Caco-2 (cell line): ENCODE measurements at places on chromosomes 1 and 21. TPM values are rescaled to one million over a fixed set of nuclear protein-coding genes. Genes with fewer than 3 reads are reported as not detected.
A peak's percentile ranks its signal among the peaks of the same experiment; 100 is the strongest.

Gene FASLG
- total RNA-seq: not detected in 2 replicates

Gene IVL
- not detected in 2 replicates for total RNA-seq

Gene LRRN2
- not detected in 2 replicates for total RNA-seq

Gene LRRC8C
- 0.07 and 0.11 TPM in 2 replicates for total RNA-seq

Gene KLHDC8A
- not detected in 2 replicates for total RNA-seq

- H3K36me3 ChIP-seq: no peaks in the 10 kb centered on the region
- H3K4me1 ChIP-seq: peaks cover 17% of the 10 kb centered on the region
- no peak overlapping the region for H3K4me3 ChIP-seq
- no peak overlapping the region for H3K27ac ChIP-seq
- no peaks in the 10 kb centered on the region for H3K27me3 ChIP-seq
Observed at GRCh38 chr1:225817611-225818061, 7.7 kb downstream of the EPHX1 start.

DNA sequence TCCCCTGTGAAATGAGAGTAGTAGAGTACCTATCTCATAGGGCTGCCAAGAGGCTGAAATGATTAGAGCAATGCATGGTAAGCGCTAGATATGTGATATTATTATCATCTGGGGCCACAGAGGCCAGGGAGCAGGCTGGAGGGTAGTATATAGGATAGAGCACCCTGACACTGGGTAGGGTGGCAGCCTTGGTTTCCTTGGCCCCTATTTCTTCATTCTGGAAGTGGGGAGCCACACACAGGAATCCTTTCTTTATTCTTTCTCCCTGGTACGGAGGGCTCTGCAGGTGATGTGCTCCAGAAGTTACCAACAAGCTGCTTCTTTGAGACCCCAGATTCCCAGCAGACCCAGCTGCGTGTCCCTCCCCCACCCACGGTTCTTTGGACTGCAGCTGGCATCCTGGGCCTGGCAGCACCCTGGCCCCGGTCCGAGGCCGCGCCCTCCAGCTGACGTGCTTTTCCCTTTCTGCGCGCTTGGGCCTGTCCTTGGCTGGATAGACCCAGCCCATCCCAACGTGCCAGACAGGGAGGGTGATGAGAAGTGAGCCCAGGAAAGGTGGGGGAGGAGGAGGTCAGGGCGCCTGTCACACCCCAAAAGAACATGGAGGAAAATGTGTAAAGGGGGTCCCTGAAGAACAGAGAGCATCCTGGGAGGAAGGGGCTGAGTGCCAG lies 18.2 kb downstream of the INAVA start:
- no peak for DNase-seq
- H3K4me3 ChIP-seq: no peak overlapping the region
- no peak overlapping the region for H3K27ac ChIP-seq
- H3K36me3 ChIP-seq: peaks cover 13% of the 10 kb centered on the region
- H3K27me3 ChIP-seq: no peaks in the 10 kb centered on the region

GRCh38 chr1:27429029-27429425 lies 36.6 kb downstream of the GPR3 start:
- no peaks in the 10 kb centered on the region for H3K4me1 ChIP-seq
- no peak overlapping the region for H3K4me3 ChIP-seq
- no peak for DNase-seq

GRCh38 chr1:24828183-24828886 lies 83.1 kb downstream of the CLIC4 start:
- no peak overlapping the region for H3K4me3 ChIP-seq
- no peaks in the 10 kb centered on the region for H3K36me3 ChIP-seq
- H3K4me1 ChIP-seq: no peaks in the 10 kb centered on the region
- DNase-seq: no peak
- H3K27ac ChIP-seq: no peak overlapping the region

DNA sequence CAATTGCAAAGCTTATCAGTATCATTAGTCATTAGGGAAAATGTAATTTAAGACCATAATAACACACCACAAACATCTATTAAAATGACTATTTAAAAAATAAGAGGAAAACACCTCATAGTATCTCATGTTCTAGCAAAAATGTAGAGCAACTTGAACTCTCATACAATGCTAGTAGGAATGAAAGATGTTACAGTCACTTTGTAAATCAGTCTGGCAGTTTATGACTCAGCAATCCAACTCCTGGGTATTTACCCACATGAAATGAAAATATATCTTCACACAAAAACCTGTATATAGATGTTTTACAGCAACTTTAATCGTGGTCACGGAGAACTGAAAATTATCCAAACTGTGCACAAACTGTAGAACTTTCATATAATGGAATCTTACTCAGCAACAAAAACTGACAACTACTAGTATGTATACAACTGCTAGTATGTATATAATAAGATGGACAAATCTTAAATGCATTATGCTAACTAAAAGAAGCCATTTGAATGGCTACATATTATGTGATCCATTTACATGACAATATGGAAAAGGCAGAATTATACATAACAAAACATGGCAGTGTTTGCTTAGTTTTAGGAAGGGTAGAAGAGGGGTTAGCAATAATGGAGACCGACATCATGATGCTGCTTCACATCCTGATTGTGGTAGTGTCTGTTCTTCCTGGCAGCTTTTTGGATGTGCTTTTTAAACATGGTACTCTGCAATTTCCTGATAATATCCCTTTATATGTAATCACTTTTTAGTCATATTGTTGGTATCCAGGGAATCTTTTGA lies 267.0 kb downstream of the KCTD3 start:
- no peaks in the 10 kb centered on the region for H3K27me3 ChIP-seq
- H3K4me1 ChIP-seq: no peaks in the 10 kb centered on the region
- no peak for DNase-seq
- H3K36me3 ChIP-seq: no peaks in the 10 kb centered on the region
- no peak overlapping the region for H3K4me3 ChIP-seq

GRCh38 chr1:182113879-182114626 lies 52.5 kb upstream of the ZNF648 start:
- no peaks in the 10 kb centered on the region for H3K36me3 ChIP-seq
- DNase-seq: no peak
- no peak overlapping the region for H3K4me3 ChIP-seq
- H3K4me1 ChIP-seq: no peaks in the 10 kb centered on the region
- no peak overlapping the region for H3K27ac ChIP-seq
- H3K27me3 ChIP-seq: no peaks in the 10 kb centered on the region

GRCh38 chr21:16421007-16421406 lies 691.2 kb downstream of the USP25 start:
- no peaks in the 10 kb centered on the region for H3K36me3 ChIP-seq
- no peaks in the 10 kb centered on the region for H3K27me3 ChIP-seq
- no peak overlapping the region for H3K27ac ChIP-seq
- no peaks in the 10 kb centered on the region for H3K4me1 ChIP-seq
- H3K4me3 ChIP-seq: no peak overlapping the region
- DNase-seq: no peak

- no peak overlapping the region for H3K27ac ChIP-seq
- H3K4me1 ChIP-seq: peaks cover 28% of the 10 kb centered on the region
- no peak overlapping the region for H3K4me3 ChIP-seq
- no peaks in the 10 kb centered on the region for H3K36me3 ChIP-seq
- H3K27me3 ChIP-seq: no peaks in the 10 kb centered on the region
- no peak for DNase-seq
Observed at GRCh38 chr1:172898866-172899265, 151.9 kb downstream of the TNFSF18 start.

DNA sequence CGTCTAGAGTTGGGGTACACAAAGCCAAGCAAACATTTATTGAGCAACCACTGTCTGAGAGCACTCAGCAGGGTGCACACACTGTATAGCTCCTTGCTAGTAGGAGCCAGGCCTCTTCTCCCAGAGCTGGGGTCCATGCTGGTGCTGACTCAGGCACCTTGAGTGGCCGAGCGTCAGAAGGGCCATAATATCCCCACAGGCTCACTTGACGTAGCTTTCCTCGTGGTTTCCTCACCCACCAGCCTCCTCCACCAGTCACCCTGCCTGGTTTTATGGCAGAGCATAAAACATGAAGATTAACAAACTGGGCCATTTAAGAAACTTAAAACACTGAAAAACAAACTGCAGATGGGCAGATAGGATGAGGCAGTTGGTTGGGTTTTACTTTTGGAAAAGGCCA lies 361.5 kb downstream of the HHAT start:
- no peak for DNase-seq
- H3K36me3 ChIP-seq: no peaks in the 10 kb centered on the region
- H3K4me3 ChIP-seq: no peak overlapping the region
- no peak overlapping the region for H3K27ac ChIP-seq
- H3K4me1 ChIP-seq: no peaks in the 10 kb centered on the region
- H3K27me3 ChIP-seq: no peaks in the 10 kb centered on the region

- no peak overlapping the region for H3K27ac ChIP-seq
- no peaks in the 10 kb centered on the region for H3K27me3 ChIP-seq
- H3K4me1 ChIP-seq: no peaks in the 10 kb centered on the region
- no peak for DNase-seq
Observed at GRCh38 chr1:219058891-219059820, 114.5 kb upstream of the LYPLAL1 start.

DNA sequence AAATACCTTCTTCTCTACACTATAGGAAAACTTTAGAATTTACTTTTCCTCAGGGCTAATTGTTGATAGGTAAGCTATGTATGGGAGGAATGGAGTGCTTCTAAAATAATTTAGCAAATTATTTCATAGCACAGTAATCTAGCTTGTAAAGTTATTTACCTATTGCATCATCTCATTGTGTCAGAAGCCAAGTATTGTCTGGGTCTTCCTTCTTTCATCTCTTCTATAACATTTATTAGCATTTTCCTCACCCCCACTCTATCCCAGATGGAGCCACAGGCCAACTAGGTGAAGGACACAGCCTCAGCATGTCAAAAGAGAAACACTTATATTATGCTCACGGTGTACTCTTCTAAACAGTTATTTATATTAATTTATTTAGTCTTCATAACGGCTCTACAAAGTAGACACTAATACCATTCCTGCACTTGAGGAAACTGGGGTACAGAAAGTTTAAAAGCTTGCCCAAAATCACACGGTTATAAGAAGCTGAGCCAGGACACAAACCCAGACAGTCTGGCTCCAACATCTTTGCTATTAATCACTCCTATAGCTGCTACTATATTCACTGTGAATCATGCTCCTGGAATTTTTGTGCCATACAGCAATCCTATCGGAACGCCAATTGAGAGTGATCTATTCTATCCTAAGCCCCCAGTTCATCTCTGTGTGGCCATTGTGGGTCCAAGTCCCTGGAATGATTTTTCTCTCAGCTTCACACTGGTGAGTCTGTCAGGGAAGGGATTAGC lies 43.1 kb downstream of the OR10J5 start:
- H3K36me3 ChIP-seq: no peaks in the 10 kb centered on the region
- H3K27ac ChIP-seq: no peak overlapping the region
- no peaks in the 10 kb centered on the region for H3K4me1 ChIP-seq
- no peaks in the 10 kb centered on the region for H3K27me3 ChIP-seq
- no peak for DNase-seq
- no peak overlapping the region for H3K4me3 ChIP-seq

- no peak for DNase-seq
- H3K4me3 ChIP-seq: no peak overlapping the region
- no peaks in the 10 kb centered on the region for H3K36me3 ChIP-seq
- no peak overlapping the region for H3K27ac ChIP-seq
Observed at GRCh38 chr1:117466761-117467160, 99.5 kb downstream of the MAN1A2 start.

GRCh38 chr1:27560268-27561123 lies 43.4 kb downstream of the AHDC1 start:
- peak overlapping the region; percentile 6 for H3K27ac ChIP-seq
- no peak overlapping the region for H3K4me3 ChIP-seq
- peaks cover 33% of the 10 kb centered on the region for H3K4me1 ChIP-seq
- H3K27me3 ChIP-seq: no peaks in the 10 kb centered on the region
- no peak for DNase-seq
- no peaks in the 10 kb centered on the region; the same call in 1 of the 2 replicates for H3K36me3 ChIP-seq

DNA sequence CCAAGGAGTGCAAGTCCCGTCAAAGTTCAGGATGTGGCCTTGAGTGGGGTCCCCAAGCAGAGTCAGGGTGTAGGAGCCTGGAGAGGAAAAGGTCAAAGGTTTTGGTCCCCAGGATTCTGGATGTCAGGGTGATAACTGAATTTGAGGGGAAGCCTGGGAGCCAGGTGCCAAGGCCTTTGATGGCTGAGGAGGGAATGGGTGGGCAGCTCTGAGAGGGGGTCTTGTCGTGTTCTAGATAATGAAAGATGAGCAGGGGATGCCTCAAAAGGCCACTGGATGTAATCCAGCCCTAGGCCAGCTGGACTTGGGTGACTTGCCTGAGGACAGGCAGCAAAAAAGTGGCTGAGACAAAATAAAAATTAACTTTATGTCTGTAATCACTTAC lies 27.5 kb upstream of the KCNA2 start:
- H3K4me1 ChIP-seq: no peaks in the 10 kb centered on the region
- no peak for DNase-seq
- no peaks in the 10 kb centered on the region for H3K27me3 ChIP-seq

DNA sequence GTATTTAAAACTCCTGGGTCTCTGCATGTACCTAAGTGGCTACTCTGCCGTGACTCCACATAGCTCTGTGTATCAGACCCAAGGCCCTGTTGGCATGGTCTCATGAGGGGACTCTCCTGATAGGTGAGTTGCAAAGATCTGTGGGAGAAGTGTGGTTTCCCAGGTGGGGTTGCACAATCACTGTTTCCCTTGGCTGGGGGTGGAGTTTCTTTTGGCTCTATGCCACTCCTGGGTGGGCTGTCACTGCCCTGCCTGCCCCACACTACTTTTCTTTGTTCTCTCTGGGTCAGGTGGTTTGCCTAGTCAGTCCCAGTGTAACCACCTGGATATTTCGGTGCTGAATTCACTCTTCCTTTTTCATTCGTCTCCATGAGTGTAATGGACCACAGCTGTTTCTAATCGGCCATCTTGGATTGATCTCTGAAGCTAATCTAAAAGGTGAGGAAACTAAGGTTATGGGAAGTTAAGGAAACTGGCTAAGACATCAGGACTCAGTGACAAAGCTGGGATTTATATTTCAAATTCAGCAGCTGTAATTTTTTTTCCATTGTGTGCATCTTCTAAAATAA lies 97.1 kb upstream of the CACYBP start:
- H3K27me3 ChIP-seq: no peaks in the 10 kb centered on the region
- H3K27ac ChIP-seq: no peak overlapping the region
- no peak overlapping the region for H3K4me3 ChIP-seq
- DNase-seq: no peak
- H3K36me3 ChIP-seq: no peaks in the 10 kb centered on the region

DNA sequence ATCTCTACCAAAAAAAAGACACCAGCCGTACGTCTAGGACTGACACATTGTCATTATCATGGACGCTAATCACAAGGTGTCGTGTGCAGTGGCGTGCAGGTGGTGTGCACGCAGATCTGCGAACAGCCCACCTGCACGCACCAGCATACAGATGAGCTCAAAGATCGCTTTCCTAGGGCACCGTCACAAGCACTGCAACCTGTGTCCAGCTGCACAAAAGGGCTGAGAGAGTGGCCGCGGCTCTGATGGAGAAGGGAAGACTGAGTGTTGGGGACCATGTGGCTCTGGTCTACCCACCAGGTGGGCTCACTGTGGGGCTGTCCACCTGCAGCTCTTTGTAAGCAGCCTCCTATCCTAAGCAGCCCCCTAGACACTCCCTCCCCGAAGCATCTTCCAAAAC lies 50.9 kb downstream of the S100B start:
- no peaks in the 10 kb centered on the region for H3K4me1 ChIP-seq
- no peaks in the 10 kb centered on the region; the same call in 1 of the 2 replicates for H3K36me3 ChIP-seq
- H3K27ac ChIP-seq: no peak overlapping the region
- H3K27me3 ChIP-seq: no peaks in the 10 kb centered on the region
- DNase-seq: no peak

- H3K4me1 ChIP-seq: no peaks in the 10 kb centered on the region
- no peak overlapping the region for H3K27ac ChIP-seq
- no peak overlapping the region for H3K4me3 ChIP-seq
- no peaks in the 10 kb centered on the region for H3K27me3 ChIP-seq
Observed at GRCh38 chr1:3265835-3266805, 188.3 kb upstream of the ARHGEF16 start.

GRCh38 chr1:4085546-4085945 lies 185.5 kb upstream of the C1orf174 start:
- H3K36me3 ChIP-seq: no peaks in the 10 kb centered on the region
- no peaks in the 10 kb centered on the region for H3K4me1 ChIP-seq
- H3K4me3 ChIP-seq: no peak overlapping the region
